Naive thymus-derived CD4-positive, alpha-beta T cell (primary cell): ENCODE measurements at places on chromosomes 1 and 21. TPM values are rescaled to one million over a fixed set of nuclear protein-coding genes. Genes with fewer than 3 reads are reported as not detected.

- no peaks in the 10 kb centered on the region for H3K27me3 ChIP-seq
- no peak for DNase-seq
- no peak overlapping the region for H3K27ac ChIP-seq
- H3K4me3 ChIP-seq, result no peak overlapping the region
- H3K36me3 ChIP-seq, result no peaks in the 10 kb centered on the region
Observed at GRCh38 chr1:50699795-50700194, 260.3 kb downstream of the FAF1 start.

GRCh38 chr1:40047276-40047675, 6.7 kb downstream of the CAP1 start:
- H3K27me3 ChIP-seq, result no peaks in the 10 kb centered on the region
- H3K36me3 ChIP-seq, result no peaks in the 10 kb centered on the region
- peaks cover 83% of the 10 kb centered on the region for H3K4me1 ChIP-seq
- H3K4me3 ChIP-seq, result peak overlapping the region; percentile 12

- DNase-seq, result peak; percentile 54
- H3K4me1 ChIP-seq, result peaks cover 80% of the 10 kb centered on the region
- peak overlapping the region; percentile 90 for H3K27ac ChIP-seq
- peaks cover 28% of the 10 kb centered on the region for H3K36me3 ChIP-seq
- H3K27me3 ChIP-seq, result no peaks in the 10 kb centered on the region
Observed at GRCh38 chr1:206581571-206581981, 30.7 kb downstream of the EIF2D start.

DNA sequence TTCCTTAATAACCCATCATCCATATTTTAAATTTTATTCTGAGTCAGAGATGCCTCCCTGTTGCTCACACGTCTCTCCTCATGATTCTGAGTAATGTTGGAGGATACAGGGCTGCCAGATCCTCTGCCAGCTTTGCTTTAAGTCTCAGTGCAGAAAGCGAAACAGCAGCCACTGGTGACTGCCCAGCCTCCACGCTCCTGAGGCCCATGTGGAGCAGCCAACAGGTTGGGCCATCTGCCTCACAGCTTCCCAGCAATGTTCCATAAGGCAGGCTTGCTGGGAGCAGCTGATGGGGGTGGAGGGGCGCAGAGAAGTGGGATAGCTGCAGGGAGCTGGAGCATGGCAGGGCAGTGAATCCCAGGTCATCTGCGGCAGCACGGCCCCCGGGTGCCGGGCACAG, 104.2 kb downstream of the IGSF21 start:
- H3K27ac ChIP-seq, result no peak overlapping the region
- no peaks in the 10 kb centered on the region for H3K4me1 ChIP-seq
- no peak for DNase-seq
- H3K36me3 ChIP-seq, result no peaks in the 10 kb centered on the region

GRCh38 chr1:27141266-27142003, 13.5 kb downstream of the SLC9A1 start:
- H3K36me3 ChIP-seq, result no peaks in the 10 kb centered on the region
- H3K4me1 ChIP-seq, result peaks cover 15% of the 10 kb centered on the region
- H3K27me3 ChIP-seq, result no peaks in the 10 kb centered on the region
- no peak overlapping the region for H3K4me3 ChIP-seq
- peak overlapping the region; percentile 60 for H3K27ac ChIP-seq

DNA sequence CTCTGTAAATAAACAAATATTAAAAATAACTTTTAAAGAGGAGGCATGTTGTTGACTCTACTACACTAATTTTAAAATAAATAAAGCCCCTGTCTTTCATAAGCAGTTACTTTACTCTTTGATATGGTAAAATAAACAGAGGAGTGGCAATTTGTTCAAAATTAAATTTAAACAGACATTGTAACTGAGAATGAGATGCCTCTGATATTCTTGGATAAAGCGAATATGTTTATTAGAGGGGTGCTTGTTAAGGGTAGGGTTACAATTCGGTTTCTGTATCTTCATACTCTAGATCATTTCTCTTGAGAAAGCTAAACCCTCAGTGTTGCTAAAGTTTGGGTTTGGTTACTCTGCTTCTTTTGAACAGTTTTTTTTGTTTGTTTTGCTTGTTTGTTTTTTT, 19.6 kb downstream of the LPAR3 start:
- H3K4me1 ChIP-seq, result no peaks in the 10 kb centered on the region
- no peak overlapping the region for H3K27ac ChIP-seq
- DNase-seq, result no peak
- no peak overlapping the region for H3K4me3 ChIP-seq
- no peaks in the 10 kb centered on the region for H3K36me3 ChIP-seq
- no peaks in the 10 kb centered on the region for H3K27me3 ChIP-seq

DNA sequence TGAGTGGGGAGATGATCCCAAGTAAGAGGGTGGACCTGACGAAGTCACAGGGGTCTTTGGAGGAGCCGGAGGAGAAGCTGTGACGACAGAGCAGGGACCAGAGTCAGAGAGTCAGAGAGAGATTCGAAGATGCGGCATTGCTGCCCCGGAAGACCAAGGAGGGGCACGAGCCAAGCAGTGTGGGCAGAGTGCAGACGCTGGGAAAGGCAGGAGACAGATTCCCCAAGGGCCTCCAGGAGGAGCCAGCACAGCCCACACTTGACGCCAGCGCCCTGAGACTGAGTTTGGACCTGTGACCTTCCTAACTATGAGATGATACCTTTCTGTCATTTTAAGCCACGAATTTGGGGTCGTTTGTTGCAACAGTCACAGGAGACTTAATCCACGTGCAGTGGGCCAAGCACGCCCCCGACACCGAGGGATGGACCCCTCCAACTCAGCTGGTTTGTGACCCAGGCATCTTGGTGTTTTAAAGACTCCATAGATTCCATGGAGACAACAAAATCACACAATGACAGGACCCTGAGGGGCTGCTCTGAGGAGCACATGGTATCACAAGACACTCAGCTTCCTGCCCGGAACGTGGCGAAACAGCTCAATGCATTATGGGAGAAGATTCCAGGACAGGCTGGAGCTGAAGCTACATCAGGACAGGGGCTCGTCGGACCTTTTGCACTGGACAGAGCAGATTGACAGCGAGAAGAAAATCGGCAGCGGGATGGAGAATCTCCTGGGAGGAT, 11.0 kb upstream of the TFF1 start:
- H3K27me3 ChIP-seq, result no peaks in the 10 kb centered on the region
- H3K27ac ChIP-seq, result no peak overlapping the region
- no peaks in the 10 kb centered on the region for H3K4me1 ChIP-seq

GRCh38 chr1:225519166-225519863, 91.5 kb upstream of the LBR start:
- H3K4me3 ChIP-seq, result no peak overlapping the region
- H3K27me3 ChIP-seq, result no peaks in the 10 kb centered on the region
- no peaks in the 10 kb centered on the region for H3K36me3 ChIP-seq
- no peaks in the 10 kb centered on the region for H3K4me1 ChIP-seq
- DNase-seq, result no peak

- H3K27me3 ChIP-seq, result no peaks in the 10 kb centered on the region
- no peaks in the 10 kb centered on the region for H3K36me3 ChIP-seq
- DNase-seq, result no peak
- no peaks in the 10 kb centered on the region for H3K4me1 ChIP-seq
- H3K4me3 ChIP-seq, result no peak overlapping the region
- H3K27ac ChIP-seq, result no peak overlapping the region
Observed at GRCh38 chr1:195594322-195594721, 1013.9 kb downstream of the KCNT2 start.

DNA sequence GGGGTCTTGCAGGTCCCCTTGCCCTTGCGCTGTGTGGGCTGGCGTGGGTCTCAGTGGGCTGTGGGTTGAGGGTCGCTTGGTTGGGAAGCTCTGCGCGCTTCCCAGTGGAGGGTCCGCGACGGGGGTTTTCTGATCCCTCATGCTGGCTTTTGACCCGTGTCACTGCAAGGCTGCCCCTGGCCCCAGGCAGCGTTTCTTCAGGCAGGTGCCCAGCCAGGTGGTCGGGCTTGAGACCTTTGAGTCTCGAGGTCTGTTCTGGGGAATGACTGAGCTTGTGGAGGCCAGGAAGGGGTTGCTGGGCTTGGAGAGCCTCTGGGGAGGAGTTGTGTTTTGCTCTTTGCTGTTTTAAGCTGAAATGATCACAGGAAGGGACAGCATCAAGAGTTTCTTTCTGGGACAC, 5.3 kb downstream of the SKI start:
- no peaks in the 10 kb centered on the region for H3K27me3 ChIP-seq
- peak overlapping the region; percentile 78 for H3K27ac ChIP-seq
- peaks cover 57% of the 10 kb centered on the region for H3K4me1 ChIP-seq
- H3K36me3 ChIP-seq, result peaks cover 28% of the 10 kb centered on the region
- H3K4me3 ChIP-seq, result peak overlapping the region; percentile 83
- no peak for DNase-seq

LDLRAD1 gene
- not detected for polyA plus RNA-seq

HNRNPU gene
- polyA plus RNA-seq, result 282 TPM

IRF6 gene
- 0.41 TPM for polyA plus RNA-seq
